ENCODE measurements at places on chromosomes 13 and 19.
A peak's percentile ranks its signal among the peaks of the same experiment; 100 is the strongest.

GRCh38 chr13:44272692-44273091, 100.9 kb upstream of the SERP2 start:
- DNase-seq = peak; percentile 93

GRCh38 chr13:78597602-78597932, 5.8 kb downstream of the POU4F1 start:
- no peak for DNase-seq

GRCh38 chr19:3575949-3576673, 3.4 kb downstream of the HMG20B start:
- no peak for DNase-seq

DNA sequence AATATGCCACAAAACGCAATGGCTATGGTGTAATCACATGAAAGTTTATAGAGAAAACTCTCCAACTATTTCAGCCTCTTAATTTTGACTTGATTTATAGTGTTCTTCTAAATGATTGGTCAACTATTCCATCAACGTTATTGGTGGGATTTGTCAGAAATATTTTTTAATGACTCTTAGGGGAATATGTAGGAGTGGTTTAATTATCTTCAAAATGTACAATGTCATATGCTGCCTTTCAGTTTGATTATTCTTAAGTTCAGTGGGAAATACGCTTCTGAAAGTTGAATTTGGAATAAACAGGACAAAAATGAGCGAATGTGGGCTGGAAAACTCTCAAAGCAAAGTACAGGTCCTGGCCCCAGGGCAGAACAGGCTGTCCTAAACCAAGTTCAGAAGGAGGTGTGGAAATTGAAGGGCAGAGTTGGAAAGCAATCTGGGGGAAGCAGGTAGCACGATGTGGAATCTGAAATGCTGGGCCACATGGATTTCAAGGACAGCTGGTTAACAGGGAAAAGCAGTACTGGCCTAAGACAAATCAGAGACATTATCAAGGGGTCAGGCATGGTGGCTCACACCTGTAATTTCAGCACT, 60.8 kb upstream of the MYCBP2 start:
- DNase-seq = no peak

DNA sequence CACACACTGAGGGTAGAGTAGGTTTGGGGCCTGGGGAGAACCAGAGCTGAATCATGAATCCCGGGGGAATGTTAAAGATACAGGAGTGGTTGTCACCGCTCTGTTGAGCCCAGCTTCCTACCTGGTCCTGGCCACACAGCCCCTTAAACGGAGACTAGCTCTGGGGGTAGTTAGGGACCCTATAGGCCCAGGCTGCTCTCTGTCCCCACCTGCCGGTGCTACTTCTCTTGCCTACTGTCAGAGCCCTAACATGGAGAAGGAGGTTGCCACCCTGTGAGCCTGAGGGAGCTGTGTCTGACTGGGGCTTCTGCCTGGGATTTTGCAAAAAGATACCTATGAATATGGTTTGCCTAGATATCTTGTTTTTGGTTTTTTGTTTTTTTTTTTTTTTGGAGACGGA, 36.6 kb upstream of the ZNF429 start:
- no peak for DNase-seq

DNA sequence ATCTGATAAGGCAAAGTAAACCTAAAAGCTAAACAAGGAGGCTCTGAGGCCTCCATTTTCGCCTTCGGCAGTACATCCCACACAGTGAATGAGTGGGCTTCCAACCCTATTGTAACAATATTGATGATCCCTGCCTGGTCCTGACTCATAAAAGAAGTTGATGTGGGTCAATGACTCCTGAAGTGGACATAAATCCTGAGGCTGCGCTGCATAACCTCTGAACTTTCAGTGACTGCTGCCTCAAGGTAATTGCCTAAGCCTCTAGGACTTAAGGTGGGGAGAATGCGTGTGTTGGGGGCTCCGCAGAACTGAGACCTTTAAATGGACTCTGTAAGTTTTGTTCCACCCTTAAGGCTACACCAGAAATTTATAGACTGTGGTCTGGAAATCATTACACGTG, 42.6 kb downstream of the SIAH3 start:
- no peak for DNase-seq

- DNase-seq = peak; percentile 23
These were observed 58.7 kb downstream of the DPY19L3 start for GRCh38 chr19:32464279-32464678.

Data from astrocyte of the spinal cord (primary cell).